SHP77 (cell line): ENCODE measurements at places on chromosomes 2 and 18.

GRCh38 chr2:20288642-20289340, 61.9 kb downstream of the PUM2 start:
- DNase-seq: no peak

DNA sequence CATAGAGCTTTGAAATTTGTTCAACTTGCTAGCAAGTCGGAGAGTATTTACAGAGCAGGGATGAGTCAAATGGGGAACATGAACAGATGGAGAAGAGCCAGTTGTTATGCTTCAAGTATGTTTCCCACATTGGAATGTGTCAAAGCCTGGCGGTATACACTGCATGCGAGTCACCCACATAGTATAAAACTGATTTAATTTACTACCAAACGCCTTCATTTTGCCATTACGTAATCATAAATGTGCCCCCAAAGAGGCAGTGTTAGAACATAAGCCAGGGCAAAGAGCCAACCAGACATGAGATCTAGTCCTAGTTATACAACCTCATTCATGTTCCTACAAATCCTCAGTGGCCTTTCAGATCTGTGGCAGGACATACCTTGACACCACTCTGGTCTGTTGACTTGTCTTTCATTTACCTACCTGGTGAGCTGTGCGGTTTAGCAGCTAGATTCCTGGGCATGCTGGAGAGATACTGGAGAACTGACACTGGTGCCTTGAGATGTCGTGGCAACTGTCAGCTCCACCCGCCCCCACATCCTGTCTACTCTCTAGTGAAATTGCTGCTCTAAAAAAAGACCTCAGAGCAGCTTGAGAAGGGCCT, 21.7 kb upstream of the NRP2 start:
- no peak for DNase-seq

DNA sequence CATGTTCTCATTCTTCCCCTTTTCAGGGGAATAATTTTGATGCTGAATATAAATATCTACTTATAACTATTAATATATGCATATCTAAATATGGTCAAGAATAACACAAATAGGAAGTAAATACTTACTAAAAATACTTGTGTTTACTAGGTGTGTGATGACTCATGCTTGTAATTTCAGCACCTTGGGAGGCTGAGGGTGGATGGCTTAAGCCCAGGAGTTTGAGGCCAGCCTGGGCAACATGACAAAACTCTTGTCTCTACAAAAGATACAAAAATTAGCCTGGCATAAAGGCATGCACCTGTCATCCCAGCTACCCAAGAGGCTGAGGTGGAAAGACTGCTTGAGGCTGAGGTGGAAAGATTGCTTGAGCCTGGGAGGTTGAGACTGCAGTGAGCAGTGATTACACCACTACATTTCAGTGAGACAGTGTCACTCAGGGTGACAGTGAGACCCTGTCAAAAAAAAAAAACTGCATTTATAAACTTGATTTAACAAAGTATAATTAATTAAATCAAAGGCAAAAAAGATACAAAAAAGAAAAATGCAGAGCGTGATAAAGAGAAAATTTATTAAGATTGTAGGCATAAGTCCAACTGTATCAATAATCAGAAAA, 703.1 kb upstream of the VRK2 start:
- no peak for DNase-seq

GRCh38 chr2:9415516-9416169, 7.7 kb downstream of the ITGB1BP1 start:
- no peak for DNase-seq

DNA sequence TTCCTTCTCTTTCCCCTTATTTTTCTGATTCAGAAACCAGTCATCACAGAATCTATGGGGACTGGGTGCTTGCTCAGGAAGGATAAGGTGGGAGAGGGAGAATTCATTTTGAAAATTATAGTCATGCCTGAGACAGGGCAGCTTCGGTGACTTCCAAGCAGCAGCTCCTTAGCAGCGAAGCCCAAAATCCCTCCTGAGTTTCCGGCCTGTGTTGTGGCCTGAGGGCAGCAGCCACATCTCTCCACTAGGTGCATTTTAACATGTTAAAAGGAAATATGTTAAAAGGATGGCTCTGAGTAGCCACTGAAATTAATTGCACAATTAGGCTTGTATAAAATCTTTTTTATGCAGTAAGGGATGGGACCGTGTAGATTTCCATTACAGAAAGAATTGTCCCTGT, 207.0 kb upstream of the RAB12 start:
- DNase-seq: no peak

DNA sequence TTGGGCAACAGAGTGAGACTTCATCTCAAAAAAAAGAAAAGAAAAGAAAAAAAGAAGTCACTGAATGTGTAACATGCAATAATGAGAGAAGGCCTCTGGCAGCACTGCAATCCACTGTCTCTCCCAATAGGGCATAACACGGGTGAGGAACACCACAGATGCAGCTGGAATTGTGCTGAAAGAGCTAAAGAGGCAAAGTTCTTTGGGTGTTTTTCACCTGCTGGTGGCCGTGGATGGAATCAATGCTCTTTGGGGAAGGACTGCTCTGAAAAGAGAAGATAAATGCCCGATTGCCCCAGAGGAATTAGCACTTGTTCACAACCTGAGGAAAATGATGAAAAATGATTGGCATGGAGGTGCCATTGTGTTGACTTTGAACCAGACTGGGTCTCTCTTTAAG, 31.0 kb upstream of the CYBRD1 start:
- DNase-seq: no peak

GRCh38 chr2:196640031-196640548, 575 bp downstream of the CCDC150 start:
- no peak for DNase-seq

DNA sequence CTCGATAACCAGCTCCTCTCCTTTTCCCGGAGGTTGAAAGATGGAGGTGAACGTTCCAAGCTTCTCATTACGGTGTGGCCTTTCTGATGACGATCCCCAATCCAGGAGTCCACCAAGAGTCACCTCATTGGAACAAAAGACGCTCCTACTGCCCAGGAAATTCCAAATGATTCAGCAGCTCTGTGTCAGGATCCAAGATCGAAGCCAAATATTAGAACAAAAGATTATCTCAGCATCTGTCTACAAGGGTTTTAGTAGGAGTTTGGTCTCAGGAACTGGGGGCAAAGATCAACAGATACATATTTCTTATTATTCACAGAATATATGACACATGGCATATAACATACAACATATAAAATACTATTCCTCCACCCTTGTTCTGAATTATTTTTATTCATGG, 161.1 kb upstream of the RAB12 start:
- no peak for DNase-seq

GRCh38 chr18:3450012-3450798, at the start of gene TGIF1:
Gene TGIF1, plus strand, starts transcription at chr18:3450172. Its CDS starts 318 bp downstream, at chr18:3450490.
- peak; percentile 73 for DNase-seq

DNA sequence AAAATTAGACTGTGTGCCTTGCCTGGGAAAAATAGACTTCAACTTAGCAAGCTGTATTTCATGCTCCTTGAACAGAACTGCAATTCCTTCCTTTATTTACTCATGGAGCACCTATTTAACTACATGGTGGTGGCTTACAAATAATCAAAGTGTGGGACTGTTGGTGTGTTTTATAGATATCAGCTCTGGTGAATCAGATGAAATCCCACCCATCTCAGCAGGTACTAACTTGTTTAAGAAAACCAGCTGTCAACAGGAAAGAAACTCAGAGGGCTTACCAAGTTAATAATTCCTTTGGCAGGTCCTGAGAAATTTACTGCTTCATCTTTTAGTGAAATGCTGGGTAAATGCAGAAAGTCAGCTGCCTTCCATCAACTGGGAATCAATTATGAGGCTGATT, 830.6 kb downstream of the SLC4A3 start:
- no peak for DNase-seq

DNA sequence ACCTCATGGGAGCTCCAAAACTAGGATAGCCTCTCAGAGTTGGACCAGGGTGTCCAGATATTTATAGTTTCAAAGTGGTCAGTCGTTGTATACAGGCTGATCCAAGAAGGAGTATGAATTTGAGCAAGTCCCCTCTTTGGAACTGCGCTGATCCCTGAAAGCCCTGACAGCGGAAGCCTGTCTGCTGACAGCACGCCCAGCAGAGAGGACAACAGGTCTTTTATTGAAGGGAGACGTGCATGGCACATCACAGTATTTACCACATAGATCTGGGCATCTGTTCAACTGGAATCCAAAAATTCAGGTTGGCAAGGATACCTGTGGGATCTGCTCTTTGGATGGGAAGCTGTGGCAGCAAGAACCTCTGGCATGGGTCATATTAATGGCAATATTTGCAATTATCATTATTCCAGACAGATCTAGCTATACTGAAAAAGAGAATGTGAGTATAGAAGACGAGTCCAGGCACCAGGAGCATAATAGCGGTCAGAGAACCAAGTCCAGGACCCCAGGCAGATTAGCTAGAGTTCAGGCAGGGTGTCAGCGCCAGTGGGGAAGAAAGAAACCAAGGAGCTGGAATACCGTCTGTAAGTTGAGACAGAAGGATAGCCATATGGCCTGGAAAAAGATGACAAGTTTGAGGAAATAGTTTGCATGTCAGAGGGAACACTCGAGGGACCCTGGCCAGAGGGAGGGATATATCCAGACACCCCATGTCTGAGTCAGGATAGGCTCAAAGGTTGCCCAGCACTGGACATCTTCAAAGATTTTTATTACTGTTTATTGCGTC, 260.4 kb upstream of the FANCL start:
- no peak for DNase-seq

- DNase-seq: no peak
Measured at GRCh38 chr2:9196637-9197036, 10.0 kb upstream of the ASAP2 start.

- DNase-seq: no peak
Measured at GRCh38 chr2:196249860-196250259, 78.5 kb upstream of the STK17B start.

GRCh38 chr2:233807215-233807865, 29.2 kb downstream of the MROH2A start:
- no peak for DNase-seq

DNA sequence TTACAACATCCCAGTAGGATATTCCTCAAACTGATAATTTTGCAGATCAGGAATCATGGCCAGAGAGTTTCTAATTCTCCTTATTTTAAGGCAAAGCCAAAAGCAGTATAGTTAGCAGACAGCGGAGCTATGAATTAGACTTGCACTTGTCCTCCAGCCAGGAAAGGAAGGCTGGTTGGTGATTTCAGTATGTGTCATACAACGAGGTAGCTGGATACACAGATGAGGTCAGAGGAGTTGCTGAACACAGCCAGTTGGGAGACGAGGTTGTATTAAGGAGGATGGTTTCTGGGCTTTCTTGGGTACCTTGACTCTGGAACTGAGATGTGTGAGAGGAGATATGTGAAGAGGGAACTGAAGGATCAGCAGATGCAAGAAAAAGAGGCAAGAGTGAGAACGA, 185.2 kb downstream of the SOX11 start:
- DNase-seq: no peak
